Stimulated activated CD4-positive, alpha-beta T cell treated with anti-CD3 and anti-CD28 coated beads, Interleukin-1b, Interleukin-23, amount 100 ng/mL, for 24 hours (primary cell): ENCODE measurements at places on chromosomes 5 and 9.

DNA sequence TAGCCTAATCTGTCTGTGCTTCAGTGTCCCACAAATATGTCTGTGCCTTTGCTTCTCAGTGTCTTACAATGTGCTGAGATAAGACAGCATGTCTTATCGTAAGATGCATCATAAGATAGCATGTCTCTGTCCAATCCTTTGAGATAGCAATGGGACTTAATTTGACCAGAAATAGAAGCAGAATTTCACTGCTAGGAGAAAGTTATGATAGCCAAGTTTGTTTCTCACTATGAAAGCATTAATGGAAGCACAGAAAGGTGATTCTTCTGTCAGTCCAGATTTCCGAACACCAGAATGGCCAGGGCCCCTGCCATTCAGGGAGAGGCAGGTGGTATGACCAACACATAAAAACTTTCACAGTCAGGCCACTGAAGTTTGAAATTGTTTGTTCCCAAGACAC, 111.4 kb downstream of the TRIM32 start:
- DNase-seq = no peak

DNA sequence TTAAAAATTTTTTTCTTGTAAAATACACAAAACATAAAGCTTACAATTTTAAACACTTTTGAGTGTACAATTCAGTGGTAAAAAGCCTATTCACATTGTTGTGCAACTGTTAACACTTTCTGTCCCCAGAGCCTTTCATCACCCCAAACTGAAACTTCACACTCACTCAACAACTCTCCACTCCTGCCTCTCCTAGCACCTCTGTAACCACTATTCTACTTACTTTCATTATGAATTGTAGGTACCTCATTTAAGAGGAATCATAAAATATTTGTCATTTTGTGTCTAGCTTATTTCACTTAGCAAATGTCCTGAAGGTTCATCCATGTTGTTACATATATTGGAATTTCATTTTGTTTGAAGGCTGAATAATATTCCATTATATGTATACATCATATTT, 4.3 kb upstream of the ZNF510 start:
- DNase-seq = no peak

DNA sequence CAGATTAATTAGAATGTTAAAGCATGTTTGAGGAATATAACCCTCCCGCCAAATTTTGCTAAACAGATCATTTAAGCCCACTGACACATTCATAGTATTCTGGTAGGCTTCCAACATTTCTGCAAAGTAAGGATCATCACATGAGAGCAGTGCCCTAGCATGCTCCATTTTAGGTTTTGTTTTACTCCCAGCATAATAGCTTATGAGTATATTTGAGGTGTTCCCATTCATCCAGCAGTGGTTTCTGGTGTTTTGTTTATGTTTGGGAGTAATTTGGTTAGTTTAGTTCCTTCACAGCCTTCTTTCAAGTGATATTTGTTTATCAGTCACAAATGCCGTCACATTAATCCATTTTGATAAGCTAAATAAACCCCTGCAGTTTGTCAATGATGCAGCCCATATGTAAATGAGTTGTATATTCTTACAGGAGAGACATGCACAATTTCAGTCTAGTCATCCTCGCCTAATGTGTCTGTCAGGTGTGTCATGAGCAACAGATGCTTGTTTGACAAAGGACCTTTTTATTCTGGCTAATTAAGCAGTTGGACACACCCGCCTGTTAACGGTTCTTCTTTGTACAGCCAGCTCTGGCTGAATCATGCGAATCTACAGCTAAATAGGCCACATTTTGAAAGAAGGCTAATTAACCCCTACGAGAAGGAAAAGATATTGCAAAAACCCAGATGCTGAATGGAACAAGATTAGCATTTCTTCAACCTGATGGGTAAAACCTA, 124.4 kb downstream of the RFX3 start:
- no peak for DNase-seq

DNA sequence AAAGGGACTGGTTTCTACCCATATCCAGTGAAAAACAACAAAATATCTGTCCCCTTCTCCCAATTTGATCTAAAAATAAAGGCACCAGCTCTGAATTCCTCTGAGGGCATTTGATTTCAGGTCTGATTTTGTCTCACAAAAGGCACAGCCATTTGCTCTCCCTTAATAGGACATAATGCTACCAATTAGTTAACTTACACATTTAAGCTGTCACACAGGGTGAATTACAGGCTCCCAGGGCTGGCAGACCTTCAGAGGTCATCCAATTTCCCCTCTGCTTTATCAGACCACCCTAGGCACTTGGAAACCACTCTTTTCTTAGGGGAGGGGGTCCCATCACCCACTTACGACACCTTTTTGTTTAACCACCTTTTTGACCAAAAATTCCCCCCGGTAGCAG, 319.9 kb downstream of the SPOCK1 start:
- no peak for DNase-seq

DNA sequence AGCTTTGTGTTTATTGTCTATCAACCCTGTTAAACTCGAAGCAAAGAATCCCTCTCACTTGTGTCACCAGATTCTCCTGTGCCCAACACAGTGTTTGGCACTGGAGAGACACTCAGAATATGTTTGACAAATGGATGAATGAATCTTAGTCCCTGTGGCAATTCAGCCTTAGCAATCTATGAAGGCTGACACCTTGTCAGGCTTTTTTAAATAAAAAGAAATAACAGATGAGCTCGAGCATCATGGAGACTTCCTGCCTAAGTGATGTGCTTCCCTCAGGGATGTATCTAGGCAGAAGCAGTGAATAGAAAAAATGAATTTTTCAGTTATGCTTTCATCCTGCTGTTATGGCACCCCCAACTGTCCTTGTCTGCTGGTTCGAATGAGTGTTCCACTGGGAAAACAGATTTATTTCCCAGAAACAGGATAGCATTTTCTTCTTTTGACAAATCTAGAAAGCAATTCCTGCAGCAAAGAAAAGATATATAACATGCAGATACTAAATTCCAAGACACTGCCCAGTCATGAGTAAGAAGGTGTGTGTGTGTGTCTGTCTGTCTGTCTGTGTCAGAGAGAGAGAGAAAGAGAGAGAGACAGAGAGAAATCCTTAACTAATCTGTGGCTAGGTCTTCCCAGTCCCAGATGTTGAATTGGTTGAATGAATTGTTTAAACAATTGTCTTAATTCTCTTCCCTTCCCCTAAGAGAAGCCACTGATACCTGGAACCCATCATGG, 16.7 kb downstream of the MAMDC2 start:
- DNase-seq = no peak

DNA sequence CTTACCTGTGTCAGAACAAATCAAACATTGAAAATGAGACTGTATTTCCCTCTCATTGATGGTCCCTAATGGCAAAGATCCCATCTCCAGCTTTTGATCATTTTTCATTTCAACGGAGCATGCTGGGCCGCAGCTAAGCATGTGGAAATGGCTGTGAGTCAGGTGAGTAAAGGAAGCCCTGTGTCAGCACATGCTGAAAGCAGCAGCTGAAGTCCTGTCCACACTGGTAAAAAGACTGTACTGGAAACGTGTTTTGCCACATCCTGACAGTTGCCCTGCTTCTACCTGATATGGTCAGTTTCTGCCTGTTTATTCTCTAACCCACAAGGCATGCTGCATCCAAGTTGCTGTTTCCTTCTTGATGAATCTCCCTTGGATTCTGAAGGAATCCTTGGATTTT, 330.1 kb downstream of the EFNA5 start:
- DNase-seq = no peak
